ENCODE measurements at places on chromosomes 16 and 17.

- no peak for DNase-seq
Measured at GRCh38 chr17:18968345-18968744, 16.4 kb downstream of the SLC5A10 start.

GRCh38 chr17:280216-280615 lies 72.4 kb downstream of the RPH3AL start:
- DNase-seq = no peak

DNA sequence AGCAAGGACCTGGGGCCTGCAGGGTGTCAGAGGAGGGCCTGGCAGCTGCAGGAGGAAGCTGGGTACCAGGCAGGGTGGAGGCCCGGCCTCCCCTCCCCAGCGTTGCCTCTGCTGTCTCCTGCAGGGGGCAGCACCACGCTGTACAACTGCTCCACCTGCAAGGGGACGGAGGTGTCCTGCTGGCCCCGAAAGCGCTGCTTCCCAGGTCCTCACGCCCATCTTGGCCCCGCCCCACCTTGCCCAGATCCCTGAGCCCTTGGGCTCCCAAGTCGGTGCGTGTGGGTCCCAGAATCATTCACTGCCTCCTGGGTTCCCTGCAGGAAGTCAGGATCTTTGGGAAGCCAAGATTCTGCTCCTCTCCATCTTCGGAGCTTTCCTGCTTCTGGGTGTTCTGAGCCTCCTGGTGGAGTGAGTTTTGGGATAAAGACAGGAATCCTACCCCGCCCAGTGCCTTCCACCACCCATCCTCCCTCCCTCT lies 1.2 kb downstream of the TMEM95 start:
- DNase-seq = peak; percentile 43

GRCh38 chr17:37699285-37699973 lies 45.4 kb downstream of the HNF1B start:
- DNase-seq = no peak

GRCh38 chr16:72282362-72282761 lies 110.4 kb upstream of the PMFBP1 start:
- DNase-seq = no peak

DNA sequence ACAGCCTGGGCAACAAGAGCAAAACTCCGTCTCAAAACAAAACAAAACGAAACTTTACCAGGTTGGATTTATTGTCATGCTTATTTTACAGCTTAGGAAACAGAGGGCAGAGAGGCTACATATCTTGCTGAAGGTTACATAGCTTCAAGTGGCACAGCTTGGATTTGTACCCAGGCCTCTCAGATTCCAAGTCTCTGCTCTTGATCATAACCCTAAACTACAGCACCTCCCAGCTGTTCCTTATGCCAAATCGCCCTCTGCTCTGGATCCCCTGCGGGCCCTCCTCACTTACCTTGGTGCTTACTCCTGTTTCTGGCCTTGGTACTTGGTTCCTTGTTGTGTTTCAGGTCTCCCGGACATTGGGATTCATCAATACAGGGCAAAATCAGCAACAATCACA lies 11.7 kb upstream of the CUEDC1 start:
- DNase-seq = no peak

DNA sequence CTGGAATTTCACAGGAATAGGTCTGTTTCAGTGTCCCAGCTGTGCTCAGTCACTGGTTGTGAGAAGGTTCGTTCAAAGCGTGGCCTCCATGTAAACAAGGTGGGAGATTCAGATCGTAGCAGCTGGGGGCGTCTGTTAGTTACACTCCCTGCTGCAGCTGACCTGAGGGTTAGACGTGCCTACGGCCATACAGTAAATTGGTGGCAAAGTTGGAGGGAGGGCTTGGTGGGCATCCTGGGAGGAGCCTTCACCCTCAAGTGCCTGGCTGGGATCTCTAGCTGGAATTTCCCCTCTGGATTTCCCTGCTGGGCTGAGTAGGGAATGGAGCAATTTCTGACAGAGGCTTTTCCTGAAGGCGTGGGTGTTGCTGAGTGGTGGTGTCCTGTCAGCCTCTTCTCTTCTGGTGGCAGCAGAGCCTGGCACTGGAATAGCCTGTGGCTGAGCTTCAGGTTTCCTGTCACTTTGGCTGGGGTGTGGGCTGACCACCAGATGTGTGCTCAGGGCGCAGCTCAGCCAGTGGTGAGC lies 6.4 kb downstream of the FCSK start:
- no peak for DNase-seq

- no peak for DNase-seq
Measured at GRCh38 chr16:75566758-75567255, 628 bp downstream of the GABARAPL2 start.

DNA sequence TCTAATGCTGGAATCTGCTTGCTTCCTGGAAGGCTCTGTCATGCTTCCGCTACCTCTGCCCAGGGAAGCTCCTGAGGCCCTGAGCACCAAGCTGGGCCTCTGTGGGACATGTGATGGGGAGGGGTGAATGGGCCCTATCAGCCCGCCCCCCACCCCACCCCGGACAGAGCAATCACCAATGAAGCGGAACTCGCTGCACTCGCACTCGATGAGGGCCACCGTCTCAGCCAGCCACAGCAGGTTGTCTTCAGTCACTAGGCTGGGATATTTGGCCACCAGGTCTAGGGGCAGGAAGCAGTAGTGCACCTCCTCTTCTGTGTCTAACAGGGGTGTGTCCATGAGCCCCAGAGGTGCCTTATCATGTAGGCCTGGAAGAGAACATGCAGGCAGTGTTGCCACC lies 23.6 kb downstream of the KCTD19 start:
- DNase-seq = no peak

DNA sequence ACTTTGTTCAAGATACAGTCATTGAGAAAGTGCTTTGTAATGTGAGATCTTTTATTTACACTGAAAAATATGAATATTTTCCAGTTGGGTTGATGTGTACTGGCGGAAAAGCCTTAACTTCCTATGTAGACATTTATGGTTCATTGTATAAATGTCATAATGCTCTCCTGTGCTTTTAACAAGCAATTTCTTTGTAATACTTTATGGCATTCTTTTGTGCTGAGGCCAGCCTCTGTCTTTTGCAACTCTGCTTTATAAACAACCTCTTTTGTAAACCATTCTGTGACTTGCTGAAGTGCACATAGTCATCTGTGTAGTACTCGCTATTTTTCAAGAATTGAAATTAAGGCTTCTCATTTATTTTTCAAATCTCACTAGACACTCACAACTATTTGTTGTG lies 291.2 kb downstream of the CDH11 start:
- DNase-seq = peak; percentile 31

GRCh38 chr16:72590151-72590937 lies 418.4 kb upstream of the PMFBP1 start:
- no peak for DNase-seq

Data from H4 (cell line).